ENCODE measurements at places on chromosomes 16 and 17. TPM values are rescaled to one million over a fixed set of nuclear protein-coding genes. Genes with fewer than 3 reads are reported as not detected.

GRCh38 chr17:20925091-20925490, 117.7 kb downstream of the USP22 start:
- no peak for DNase-seq

DNA sequence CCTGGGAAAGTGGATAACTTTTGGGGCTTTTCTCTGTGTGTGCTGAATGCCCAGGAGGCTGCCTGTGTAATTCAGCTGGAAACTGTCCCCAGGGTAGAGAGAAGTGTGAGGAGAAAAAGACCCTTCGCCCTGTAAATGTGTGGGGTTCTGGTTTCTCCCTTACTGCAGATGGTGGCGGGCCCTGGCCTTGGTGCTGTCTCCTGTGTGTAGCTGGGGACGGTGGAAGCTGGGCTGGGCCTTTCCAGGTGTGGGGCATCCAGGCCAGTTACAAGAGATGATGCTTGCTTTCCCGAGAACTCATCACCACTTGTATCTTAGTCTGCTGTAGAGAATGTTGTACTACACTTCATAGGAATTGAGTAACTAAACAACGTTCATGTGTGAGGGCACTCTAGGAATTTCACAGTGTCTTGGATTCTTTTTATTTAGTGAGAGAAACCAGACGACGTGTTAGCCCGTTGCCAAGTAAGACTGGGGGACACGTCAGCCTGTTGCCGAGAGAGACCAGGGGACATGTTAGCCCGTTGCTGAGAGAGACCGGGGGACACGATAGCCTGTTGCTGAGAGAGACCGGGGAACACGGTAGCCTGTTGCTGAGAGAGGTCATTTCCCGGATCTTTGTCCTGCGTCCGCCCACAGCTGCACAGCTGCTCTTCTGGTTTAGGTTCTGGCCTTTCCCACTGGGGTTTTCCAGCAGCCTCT, 43.1 kb downstream of the TBCD start:
- no peak for DNase-seq

DNA sequence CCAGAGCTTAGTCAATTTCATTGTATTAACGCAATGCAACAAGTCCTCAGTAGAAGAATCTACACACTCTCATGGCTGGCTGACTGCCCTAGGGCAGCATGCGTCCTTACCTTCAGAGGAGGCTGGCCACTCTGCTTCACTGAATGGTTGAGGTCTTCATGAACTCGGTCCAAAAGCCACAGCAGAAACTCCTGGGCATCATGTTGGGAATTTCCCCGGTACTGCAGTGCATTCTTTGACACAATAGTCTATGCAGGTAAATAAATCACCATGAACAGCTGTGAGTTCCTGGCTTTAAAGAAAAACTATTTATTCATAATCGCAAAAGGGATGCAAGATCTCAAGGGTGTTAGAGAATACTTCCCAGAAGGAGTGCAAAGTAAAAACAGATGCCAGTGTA, 41.3 kb downstream of the USP31 start:
- no peak for DNase-seq

KRT28 gene
- total RNA-seq = not detected

DNA sequence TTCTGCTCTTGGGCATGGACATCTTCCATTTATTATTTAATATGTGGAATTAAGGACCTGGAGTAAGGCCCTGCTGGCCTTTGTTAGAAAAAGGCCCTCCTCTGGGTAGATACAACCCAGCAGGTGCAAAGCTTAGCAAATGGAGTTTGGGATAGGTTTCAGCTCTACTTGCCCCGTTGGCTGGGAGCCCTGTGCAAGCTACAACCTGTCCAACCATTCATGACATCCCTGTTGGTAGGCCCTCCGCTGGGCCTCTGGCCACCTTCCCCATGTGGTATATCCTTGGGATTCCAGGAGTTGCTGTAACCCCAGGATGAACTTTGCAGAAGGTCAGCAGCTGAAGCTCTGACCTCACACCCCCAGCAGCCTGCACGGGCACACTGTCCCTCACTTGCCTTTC, 6.4 kb downstream of the NGFR start:
- DNase-seq = peak; percentile 65

GRCh38 chr16:4894276-4895150, 42.4 kb downstream of the PPL start:
- no peak for DNase-seq

- no peak for DNase-seq
Observed at GRCh38 chr16:61289141-61289540, 747.1 kb downstream of the CDH8 start.

GRCh38 chr16:84643180-84643583, 5.1 kb upstream of the KLHL36 start:
- no peak for DNase-seq

SKAP1 gene
- 0.64 TPM for total RNA-seq

SECTM1 gene
- 3.4 TPM for total RNA-seq

PARD6A gene
- 8.6 TPM for total RNA-seq

DNA sequence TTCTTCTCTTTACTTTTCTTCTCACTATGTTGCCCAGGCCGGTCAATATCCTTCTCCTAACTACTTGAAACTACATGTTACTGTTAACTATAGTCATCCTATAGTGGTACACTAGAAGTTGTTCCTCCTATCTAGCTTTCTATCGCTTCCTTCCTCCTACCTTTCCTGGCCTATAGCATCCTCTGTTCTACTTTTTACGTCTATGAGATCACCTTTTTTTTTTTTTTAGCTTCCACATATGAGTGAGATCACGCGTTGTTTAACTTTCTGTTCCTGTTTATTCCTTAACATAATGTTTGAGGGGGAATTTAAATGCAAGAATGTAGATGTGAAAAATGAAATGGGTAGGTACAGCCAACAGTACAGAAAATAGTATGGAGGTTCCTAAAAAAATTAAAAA, 30.5 kb upstream of the YPEL2 start:
- DNase-seq = no peak

- no peak for DNase-seq
Observed at GRCh38 chr16:88535191-88535856, 34.9 kb upstream of the ZC3H18 start.

GRCh38 chr16:83393196-83393981, 414.4 kb upstream of the HSBP1 start:
- DNase-seq = no peak

GRCh38 chr16:71781741-71782140, 26.9 kb downstream of the AP1G1 start:
- DNase-seq = no peak

- no peak for DNase-seq
Observed at GRCh38 chr17:51032850-51033249, 87.8 kb downstream of the SPAG9 start.

- no peak for DNase-seq
Observed at GRCh38 chr17:57463103-57463885, 207.0 kb downstream of the MSI2 start.

GRCh38 chr17:27559506-27560481, 71.2 kb upstream of the LGALS9 start:
- no peak for DNase-seq

All from cerebellum (tissue), 4 donors.